ENCODE measurements at places on chromosomes 7 and 10.
A peak's percentile ranks its signal among the peaks of the same experiment; 100 is the strongest.

GRCh38 chr7:36198854-36199266, 45.8 kb downstream of the EEPD1 start:
- no peak for DNase-seq

GRCh38 chr7:22726907-22727713, at the start of gene IL6:
Gene IL6, plus strand, starts transcription at chr7:22727200. Its CDS starts 63 bp downstream, at chr7:22727263.
- peak; percentile 5 for DNase-seq

DNA sequence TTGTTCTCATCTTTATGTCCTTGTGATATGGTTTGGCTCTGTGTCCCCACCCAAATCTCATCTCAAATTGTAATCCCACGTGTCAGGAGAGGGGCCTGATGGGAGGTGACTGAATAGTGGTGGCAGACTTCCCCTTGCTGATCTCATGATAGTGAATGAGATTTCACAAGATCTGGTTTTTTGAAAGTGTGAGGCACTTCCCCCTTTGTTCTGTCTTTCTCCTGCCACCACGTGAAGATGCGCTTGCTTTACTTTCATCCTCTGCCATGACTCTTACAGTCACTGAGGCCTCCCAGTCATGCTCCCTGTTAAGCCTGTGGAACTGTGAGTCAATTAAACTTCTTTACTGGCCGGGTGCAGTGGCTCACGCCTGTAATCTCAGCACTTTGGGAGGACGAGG, 161.0 kb downstream of the HERPUD2 start:
- no peak for DNase-seq

DNA sequence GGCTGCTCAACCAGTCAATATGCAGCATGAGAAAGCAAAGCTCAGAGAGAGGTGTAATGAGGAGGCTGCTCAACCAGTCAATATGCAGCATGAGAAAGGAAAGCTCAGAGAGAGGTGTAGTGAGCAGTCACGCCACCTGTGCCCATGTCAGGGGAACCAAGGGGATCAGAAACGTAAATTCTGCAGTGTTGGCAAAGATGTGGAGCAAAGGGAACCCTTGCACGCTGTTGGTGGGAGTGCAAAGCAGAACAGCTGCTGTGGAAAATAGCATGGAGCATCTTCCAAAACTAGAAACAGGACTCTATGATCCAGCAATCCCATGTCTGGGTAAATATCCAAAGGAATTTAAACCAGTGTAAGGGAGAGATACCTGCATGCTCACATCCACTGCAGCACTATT, 194.9 kb downstream of the DIP2C start:
- no peak for DNase-seq

DNA sequence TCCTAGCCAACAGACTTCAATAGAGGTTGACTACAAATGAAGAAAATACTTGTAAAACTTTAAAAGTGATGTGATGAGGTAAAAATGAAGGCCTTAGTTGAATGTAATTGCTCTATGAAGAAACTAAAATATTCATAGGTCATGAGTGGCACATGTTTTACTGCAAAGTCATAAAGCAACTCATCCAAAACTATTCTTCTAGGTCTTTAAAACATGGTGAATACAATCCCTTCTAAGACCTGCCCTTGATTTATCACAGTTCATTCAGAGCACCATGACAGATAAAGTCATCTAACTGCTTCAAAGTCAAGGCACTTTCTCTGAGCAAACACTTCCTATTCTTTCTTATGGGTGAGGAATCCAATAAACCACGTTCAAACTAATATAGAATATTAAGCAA, 713.5 kb downstream of the SORCS1 start:
- DNase-seq: no peak

DNA sequence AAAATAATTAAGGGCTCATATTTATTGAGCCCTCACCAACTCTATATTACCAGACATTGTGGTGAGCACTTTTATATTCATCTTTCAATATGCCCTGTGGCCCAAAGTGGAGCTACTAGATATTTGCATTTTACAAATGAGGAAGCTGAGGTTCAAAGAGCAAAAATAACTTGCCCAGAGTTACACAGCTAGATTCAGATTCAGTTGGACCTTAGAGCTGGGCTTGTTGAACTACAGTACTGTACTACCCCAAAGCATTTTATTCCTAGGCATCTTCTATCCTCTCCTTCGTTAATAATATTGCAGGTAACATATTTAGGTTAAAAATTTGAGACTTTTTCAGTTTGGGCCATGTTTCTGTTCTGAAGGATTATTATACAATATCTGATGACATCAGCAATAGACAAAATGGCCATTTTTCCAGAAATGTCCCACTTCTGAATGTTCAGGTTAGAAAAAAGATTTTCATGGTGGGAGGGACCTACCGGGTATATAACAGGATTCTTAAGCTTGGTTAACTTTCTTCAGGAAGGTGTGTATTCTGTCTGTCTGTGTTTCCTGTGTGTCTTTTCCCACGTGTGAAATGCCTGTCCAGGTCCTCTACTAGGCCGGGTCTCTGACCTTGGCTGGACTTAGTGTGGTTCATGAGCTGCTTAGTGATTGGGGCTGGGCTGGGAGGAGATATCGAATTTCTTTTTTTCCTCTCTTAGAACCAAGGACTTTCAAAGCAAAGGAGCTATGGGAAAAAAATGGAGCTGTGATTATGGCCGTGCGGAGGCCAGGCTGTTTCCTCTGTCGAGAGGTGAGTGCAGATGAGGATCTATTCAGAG, 13.6 kb downstream of the PRXL2A start:
- no peak for DNase-seq

GRCh38 chr10:48284002-48284546, 9.6 kb upstream of the FRMPD2 start:
- DNase-seq: no peak

DNA sequence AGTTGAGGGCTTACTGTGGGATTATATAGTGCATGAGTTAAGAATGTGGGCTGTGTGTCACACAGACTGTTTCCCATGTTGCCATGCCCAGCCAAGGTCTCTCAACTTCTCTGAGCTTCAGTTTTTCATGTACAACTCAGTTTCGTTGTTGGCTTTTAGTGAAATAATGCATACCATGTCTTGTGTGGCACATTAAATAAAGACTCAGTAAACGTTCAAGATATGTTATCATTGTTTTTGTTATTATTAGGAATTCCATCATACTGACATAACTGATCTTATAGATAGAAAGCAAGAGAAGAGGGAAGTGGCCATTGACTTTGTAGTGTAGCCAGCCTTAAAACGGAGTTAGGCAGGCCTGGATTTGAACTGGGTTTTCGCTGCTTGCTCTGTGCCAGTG, 2.9 kb downstream of the CDK14 start:
- no peak for DNase-seq
